SJCRH30 (cell line): ENCODE measurements at places on chromosomes 3 and 15.

GRCh38 chr3:188947401-188948280 lies 224.1 kb upstream of the TPRG1 start:
- peak overlapping the region; percentile 37 for H3K4me3 ChIP-seq
- H3K4me1 ChIP-seq, result no peaks in the 10 kb centered on the region
- H3K36me3 ChIP-seq, result no peaks in the 10 kb centered on the region

DNA sequence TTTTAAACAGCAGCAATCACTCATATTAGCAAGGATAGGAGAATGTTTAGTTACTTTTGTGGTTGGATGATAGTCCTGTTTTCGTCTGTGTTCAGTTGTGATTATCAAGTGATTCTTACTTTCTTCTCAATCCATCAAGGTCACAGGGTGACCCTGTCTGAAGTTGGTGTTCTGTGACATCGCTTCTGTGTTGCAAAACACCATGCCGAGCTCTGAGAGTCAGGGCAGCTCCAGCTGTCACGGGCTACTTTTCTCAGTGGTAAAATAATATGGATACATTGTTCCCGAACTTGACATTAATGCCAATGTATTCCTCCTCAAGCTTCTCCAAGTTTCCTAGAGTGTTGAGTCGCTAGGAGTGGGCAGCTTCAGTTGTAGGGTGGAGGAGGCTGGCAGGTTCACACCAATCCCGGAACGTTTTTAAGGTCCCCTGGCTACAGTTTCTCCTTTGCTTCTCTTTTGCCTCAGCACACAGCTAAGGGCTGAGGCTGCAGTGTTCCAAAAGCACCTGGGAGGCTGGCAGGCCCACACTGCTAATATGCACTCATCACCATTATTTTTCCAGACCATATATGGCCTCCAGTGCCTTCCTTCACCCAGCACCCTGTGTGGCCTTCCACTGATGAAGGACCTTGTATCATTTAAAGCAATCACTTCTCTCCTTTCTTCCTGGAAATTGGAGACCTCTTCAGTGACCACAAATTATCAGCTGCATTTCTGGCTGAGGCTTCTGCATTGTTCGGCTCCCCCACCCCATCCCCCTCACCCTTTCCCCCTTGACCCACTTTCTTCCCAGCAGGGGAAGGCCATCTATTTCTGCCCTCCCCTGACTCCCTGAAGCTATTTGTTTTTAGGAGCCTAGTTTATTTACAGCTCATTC lies 25.8 kb downstream of the COLQ start:
- no peak overlapping the region; the same call in 1 of the 2 replicates for H3K27ac ChIP-seq
- peak; percentile 35 for DNase-seq
- H3K27me3 ChIP-seq, result no peaks in the 10 kb centered on the region
- H3K36me3 ChIP-seq, result no peaks in the 10 kb centered on the region
- H3K4me3 ChIP-seq, result no peak overlapping the region; the same call in 1 of the 2 replicates

DNA sequence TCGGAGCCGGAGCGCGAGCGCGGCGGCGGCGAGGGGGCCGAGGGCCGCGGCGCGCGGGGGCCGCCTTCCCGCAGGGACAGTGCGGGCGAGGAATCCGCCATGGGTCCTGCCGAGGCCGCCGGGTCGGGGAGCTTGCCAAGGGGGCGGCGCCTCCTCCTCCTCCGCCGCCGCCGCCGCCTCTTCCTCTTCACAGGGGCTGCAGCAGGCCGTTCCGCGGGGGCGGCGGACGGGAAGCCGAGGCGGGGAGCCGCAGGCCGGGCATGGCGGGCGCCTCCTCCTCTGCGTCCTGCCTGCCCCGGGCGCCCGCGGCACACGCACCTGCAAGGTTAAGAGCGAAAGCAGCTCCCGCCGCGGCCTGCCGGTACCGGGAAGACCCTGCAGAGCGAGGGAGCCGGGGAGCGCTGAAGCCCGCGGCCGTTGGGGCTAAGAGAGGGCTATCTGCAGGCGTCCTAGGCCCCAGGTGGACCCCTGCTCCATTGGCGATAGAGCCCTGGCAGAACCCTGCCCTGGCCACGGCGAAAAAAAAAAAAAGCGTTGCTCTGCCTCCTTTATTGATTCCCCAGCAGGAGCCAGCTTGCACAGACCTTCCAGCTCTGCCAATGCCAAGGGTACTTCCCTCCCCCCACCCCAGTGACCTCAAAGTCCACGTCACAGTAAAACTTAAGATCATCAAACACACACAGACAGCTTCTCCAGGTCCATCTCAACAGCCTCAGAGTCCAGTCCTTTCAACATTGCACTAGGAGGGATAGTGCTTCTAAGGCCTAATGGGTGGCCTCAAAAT lies at the start of gene LYSMD2:
TSS of gene LYSMD2 (minus strand) at position 134 of the 784 bp plus-strand sequence. CDS start at position 101, 33 bp downstream.
- H3K4me1 ChIP-seq, result peaks cover 12% of the 10 kb centered on the region
- no peak within 1 kb of the TSS for H3K27ac ChIP-seq
- DNase-seq, result peak; percentile 54
- H3K4me3 ChIP-seq, result peak within 1 kb of the TSS; percentile 66
- H3K27me3 ChIP-seq, result no peaks in the 10 kb centered on the region; the same call in 1 of the 2 replicates

GRCh38 chr3:133277813-133278212 lies 122.0 kb upstream of the BFSP2 start:
- no peaks in the 10 kb centered on the region for H3K4me1 ChIP-seq
- no peaks in the 10 kb centered on the region for H3K27me3 ChIP-seq
- no peak for DNase-seq

DNA sequence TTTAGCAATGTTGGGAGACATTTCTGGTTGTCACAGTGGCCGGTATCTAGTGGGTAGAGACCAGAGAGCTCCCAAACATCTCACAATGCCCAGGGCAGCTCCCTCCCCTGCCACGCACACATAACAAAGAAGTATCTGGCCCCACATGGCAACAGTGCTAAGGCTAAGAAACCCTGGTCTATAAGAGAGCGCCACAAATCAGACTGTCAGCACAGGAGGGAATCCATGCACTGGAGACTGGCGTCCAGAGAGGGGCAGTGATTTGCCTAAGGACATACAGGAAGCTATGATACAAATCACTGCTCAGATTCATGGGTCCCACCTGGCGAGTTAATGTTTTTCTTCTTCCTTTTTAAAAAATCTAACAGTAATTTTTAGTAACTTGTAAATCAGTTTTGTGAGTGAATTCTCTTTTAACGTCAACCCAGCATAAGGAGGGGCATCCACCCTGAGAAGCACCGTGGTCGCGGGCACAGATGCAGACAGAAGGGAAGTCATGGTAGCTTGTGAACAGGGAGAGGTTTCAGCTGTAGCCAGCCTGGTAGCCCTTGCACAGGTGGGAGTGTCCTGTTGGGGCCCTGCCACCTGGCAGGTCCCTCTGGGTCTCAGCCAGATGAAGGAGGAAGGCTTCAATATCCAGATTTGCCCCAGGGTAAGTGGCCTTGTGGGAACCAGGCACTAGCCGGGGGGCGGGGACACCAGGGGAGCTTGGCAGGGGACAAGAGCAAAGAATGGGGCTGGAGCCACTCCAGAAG lies 8.7 kb downstream of the ISG20 start:
- H3K27me3 ChIP-seq, result no peaks in the 10 kb centered on the region
- H3K4me1 ChIP-seq, result no peaks in the 10 kb centered on the region
- H3K36me3 ChIP-seq, result no peaks in the 10 kb centered on the region

GRCh38 chr3:128111147-128111546 lies 12.5 kb downstream of the RUVBL1 start:
- no peaks in the 10 kb centered on the region; the same call in 1 of the 2 replicates for H3K4me1 ChIP-seq
- H3K27me3 ChIP-seq, result no peaks in the 10 kb centered on the region
- H3K36me3 ChIP-seq, result peaks cover 40% of the 10 kb centered on the region
- no peak for DNase-seq

DNA sequence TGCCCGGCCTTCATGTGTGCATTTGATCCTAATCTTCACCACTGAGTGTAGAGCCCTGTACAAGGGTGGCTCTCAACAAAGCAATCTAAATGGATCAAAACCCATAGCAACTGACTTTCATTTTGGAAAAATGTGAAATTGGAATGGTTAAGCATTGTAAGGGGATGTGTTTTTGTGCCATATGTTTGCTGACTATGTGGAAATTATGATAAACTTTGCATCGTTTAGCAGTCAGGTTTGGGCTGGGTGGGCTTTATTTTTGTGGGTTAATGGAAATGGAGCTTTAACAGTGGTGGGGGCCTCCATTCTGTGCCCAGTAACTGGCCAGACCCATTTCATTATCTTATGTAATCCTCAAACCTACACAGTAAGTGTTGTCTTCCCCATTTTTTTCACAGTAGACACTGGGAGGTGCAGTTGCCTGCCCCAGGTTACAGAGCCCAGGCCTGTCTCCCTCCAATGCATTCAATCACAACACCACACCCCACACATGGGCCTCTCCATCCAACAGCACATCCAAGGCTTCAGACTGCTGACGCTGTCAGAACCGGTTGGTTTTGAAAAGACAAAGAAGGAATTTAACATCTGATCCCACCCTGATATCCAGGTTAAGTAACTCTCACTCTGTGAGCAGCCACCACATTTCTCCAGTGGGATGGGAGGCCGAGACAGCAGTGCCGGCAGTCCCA lies 136.3 kb upstream of the ABHD17C start:
- H3K36me3 ChIP-seq, result no peaks in the 10 kb centered on the region
- H3K27ac ChIP-seq, result no peak overlapping the region
- no peak for DNase-seq
- H3K27me3 ChIP-seq, result 0 out of 2 replicates have a peak, but pooled peaks cover 3% of the 10 kb centered on the region

GRCh38 chr3:171566803-171567422 lies 106.7 kb upstream of the TNIK start:
- H3K36me3 ChIP-seq, result no peaks in the 10 kb centered on the region
- H3K4me1 ChIP-seq, result peaks cover 4% of the 10 kb centered on the region; the same call in 1 of the 2 replicates
- H3K27me3 ChIP-seq, result no peaks in the 10 kb centered on the region
- no peak overlapping the region for H3K4me3 ChIP-seq
- DNase-seq, result peak; percentile 66
- H3K27ac ChIP-seq, result no peak overlapping the region

- H3K27me3 ChIP-seq, result no peaks in the 10 kb centered on the region
- no peak overlapping the region for H3K4me3 ChIP-seq
- H3K27ac ChIP-seq, result no peak overlapping the region
- H3K4me1 ChIP-seq, result no peaks in the 10 kb centered on the region
- DNase-seq, result no peak
Measured at GRCh38 chr3:52472239-52473000, 17.0 kb downstream of the NISCH start.

DNA sequence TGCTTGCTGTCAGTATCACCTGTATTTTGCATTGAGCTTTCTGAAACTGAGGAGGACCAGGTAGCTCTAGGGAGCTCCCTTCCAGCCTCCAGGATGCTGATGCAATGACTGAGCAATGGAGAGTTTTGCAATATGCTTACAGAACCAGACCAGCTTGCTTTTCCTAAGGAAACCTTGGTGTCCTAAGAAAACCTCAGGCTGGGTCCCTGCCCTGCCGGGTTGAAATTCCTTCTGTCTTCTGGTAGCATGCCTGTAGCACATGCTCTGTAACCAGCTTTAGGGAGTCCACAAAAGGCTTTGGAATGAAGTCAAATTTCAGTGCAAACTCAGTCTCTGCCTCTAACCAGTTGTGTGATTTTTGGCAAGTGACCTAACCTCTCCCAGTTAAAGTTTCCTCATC lies 65.8 kb upstream of the GSK3B start:
- H3K27me3 ChIP-seq, result no peaks in the 10 kb centered on the region
- no peak overlapping the region for H3K27ac ChIP-seq

DNA sequence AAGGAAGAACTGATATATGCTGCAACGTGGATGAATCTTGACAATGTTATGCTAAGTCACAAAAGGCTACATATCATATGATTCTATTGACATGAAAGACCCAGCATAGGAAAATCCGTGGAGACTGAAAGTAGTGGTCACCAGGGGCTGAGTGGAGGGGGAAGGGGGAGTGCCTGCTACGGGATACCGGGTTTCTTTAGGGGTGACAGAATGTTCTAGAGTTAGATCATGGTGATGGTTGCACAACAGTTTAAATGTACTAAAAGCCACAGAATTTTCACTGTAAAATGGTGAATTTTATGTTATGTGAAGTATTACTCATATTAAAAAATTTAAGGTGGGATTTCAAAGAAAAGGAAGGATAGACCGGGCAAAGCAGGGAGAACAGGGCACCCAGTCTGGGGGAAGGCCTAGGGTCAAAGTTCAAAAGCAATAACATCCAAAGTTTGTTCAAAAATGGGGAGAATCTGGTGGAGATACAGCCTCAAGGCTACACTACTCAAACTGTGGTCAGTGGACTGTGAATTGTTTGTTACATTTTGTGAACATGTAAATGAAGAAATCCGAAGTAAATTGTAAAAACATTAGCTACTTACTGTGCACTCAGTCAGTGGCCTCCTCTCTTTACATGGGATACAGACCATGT lies 74.2 kb upstream of the FNDC3B start:
- no peak for DNase-seq
- H3K4me3 ChIP-seq, result no peak overlapping the region
- no peaks in the 10 kb centered on the region for H3K36me3 ChIP-seq

DNA sequence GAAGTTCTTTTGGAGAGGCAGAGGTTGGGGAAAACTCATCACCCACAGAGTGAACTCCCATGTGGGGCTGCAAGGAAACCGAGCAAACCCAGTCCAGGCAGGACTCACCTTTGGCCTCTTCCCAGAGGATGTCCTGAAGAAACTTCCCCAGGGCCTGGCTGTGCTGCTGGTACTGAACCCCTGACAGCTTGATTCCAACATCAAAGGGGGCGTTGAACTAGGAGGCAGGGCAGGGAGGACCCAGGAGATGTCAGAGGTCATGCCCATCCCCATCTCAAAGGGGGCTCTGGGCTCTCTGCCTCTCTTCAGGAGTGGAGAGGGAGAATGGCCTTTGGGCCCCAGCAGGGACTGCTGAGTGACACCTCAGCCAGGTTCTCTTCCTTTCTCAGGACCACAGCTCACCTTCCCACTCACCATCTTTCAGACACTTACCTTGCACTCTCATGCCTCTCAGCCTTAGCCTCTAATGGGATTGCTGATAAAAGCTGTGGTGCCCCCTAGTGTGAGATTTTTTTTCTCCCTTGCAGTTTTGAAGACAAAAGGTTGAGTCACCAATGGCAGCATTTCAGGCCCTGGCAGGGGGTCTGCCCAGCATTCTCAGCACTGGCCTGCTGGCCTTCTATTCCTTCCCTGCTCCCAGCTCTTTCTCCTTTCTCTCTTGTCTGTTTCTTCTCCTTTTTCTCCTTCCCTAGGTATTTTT lies 6.0 kb downstream of the GHRL start:
- no peak overlapping the region for H3K4me3 ChIP-seq
- no peaks in the 10 kb centered on the region for H3K27me3 ChIP-seq
- no peaks in the 10 kb centered on the region for H3K4me1 ChIP-seq
- 0 out of 2 replicates have a peak, but pooled peaks cover 3% of the 10 kb centered on the region for H3K36me3 ChIP-seq

GRCh38 chr3:122246199-122246598 lies 62.7 kb downstream of the CASR start:
- H3K4me1 ChIP-seq, result peaks cover 6% of the 10 kb centered on the region; the same call in 1 of the 2 replicates
- H3K27me3 ChIP-seq, result peaks cover 3% of the 10 kb centered on the region; the same call in 1 of the 2 replicates
- H3K36me3 ChIP-seq, result no peaks in the 10 kb centered on the region
- no peak overlapping the region for H3K27ac ChIP-seq
- no peak for DNase-seq

DNA sequence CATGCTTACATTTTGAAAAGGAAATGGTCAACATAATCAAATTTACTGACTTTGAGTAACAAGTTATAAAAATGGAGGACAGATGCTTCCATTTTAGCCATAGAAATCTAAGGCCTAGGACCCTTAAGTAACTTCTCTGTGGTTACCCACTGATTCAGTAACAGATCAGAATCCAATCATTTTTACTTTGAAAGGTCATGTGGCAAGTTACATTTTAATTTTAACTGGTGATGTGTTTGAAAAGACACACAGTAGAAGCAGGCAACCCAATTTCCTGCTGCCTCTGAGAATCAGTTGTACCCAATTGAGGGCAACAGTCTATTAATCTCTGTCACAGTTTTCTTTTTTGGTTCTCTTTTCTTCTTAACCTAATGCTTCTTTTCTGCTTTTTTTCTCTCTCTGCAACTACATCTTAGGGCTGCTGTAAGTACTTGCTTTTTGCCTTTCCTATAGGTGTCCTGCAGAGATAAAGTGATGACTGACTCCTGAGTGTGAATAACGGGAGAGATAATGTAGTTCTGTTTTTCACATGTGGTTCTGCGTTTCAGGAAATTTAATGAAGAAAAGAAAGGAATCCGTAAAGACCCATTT lies 3.3 kb downstream of the ZWILCH start:
- no peaks in the 10 kb centered on the region for H3K27me3 ChIP-seq
- peaks cover 15% of the 10 kb centered on the region for H3K36me3 ChIP-seq
- no peak overlapping the region for H3K27ac ChIP-seq
- H3K4me3 ChIP-seq, result no peak overlapping the region
